Activated CD4-positive, alpha-beta memory T cell treated with anti-CD3 and anti-CD28 coated beads for 36 hours (primary cell): ENCODE measurements at places on chromosomes 6 and 20. TPM values are rescaled to one million over a fixed set of nuclear protein-coding genes. Genes with fewer than 3 reads are reported as not detected.

Gene HLA-DQB1
- total RNA-seq, result 10.1 TPM

Gene CCN6
- total RNA-seq, result 0.70 TPM

Gene NKAIN4
- not detected for total RNA-seq

Gene TM9SF4
- 35.8 TPM for total RNA-seq

Gene VEGFA
- 28.9 TPM for total RNA-seq

- DNase-seq, result peak; percentile 80
Measured at GRCh38 chr20:956330-956951, 40.3 kb upstream of the ANGPT4 start.
